ENCODE measurements at places on chromosomes 4 and X.

DNA sequence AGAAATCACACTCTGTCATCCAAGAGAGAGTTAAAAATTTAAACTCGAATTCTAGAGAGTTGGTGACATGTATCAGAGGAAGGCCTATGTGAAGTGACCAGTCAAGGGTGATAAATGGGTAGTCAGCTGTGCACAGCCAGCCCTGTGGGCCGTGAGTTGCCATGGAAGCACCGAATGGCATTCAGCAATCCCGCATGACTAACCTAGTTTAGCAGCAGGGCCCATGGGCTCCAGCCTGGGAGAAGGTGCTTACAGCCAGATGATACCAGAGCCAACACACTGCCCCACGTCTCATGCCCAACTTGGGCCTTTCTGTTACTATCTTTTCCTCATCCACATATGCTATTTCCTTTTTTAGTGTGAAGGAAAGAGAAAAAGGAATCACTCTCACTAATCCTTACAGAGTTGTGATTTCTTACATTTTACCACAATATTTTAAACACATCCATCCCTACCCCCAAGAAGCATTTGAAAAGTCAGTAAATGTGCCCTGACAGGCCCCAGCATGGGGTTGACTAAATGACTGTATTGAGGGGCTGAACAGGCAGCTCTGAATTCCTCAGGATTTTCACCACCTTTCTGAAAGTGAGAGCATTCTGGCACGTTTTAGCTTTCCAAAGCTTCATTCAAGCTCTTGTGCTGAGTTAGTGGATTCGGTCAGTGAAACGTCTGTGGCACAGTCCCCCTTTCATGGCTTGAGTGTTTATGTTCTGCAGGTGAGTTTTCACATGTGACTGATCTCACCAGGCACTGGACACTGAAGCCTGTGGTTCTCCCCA lies 104.2 kb downstream of the AFF1 start:
- no peak for DNase-seq

- peak; percentile 41 for DNase-seq
Observed at GRCh38 chr4:7199771-7200441, 7.6 kb downstream of the SORCS2 start.

GRCh38 chr4:8433136-8433535 lies 7.4 kb downstream of the ACOX3 start:
- DNase-seq: no peak

DNA sequence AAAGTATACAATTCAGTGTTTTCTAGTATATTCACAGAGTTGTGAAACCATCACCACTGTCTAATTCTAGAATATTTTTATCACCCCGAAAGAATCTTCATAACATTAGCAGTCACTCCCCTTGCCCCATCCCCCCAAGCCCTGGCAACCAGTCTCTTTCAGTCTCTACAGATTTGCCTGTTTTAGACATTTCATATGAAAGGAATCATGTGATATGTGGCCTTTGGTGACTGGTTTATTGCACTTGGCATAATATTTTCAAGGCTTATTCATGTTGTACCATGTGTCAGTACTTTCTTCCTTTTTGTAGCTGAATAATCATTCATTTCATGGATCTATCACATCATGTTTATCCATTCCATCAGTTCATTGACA lies 371.7 kb downstream of the AFF2 start:
- no peak for DNase-seq

- DNase-seq: no peak
Observed at GRCh38 chrX:150683536-150684146, 9.6 kb upstream of the MTMR1 start.

DNA sequence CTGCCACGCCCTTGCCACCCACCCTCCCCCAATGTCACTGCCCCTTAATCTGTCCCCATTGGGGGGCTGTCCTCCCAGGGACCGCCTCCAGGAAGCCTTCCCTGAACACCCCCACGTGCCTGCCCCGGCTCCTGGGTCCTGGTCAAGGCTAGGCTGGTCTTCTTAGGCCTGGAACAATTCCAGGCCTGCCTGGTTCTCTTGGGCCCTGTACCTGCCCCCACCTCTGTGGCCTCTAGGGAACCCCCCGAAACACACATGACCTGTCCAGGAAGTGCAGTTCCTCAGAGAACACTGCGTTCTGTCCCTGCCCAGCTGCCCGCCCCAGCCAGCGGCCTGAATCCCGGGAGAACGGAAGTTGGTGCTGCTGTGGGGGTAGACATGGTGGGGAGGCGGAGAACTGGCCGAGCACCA lies 5.1 kb downstream of the MXD4 start:
- no peak for DNase-seq

DNA sequence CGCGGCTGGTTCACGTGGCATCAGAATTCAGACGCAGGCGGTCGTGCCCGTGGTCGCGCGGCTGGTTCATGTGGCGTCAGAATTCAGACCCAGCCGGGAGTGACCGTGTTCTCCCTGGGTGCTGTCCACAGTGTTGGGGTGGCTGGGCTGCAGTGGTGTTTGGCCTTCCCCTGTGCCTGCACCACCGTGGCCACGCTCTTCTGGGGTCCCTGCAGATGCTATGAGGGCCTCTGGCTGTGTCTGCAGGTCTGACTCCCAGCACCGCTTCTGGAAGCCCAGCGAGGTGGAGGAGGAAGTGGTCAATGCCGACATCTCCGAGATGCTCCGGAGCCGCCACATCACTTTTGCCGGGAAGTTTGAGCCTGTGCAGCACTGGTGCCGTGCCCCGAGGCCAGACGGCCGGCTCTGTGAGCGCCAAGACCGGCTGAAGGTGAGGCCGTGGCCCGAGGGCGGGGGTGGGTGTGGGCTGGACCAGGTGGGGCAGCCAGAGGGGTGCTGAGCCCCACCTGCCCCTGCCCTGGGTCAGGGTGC lies 26.4 kb downstream of the NKX1-1 start:
- DNase-seq: no peak

DNA sequence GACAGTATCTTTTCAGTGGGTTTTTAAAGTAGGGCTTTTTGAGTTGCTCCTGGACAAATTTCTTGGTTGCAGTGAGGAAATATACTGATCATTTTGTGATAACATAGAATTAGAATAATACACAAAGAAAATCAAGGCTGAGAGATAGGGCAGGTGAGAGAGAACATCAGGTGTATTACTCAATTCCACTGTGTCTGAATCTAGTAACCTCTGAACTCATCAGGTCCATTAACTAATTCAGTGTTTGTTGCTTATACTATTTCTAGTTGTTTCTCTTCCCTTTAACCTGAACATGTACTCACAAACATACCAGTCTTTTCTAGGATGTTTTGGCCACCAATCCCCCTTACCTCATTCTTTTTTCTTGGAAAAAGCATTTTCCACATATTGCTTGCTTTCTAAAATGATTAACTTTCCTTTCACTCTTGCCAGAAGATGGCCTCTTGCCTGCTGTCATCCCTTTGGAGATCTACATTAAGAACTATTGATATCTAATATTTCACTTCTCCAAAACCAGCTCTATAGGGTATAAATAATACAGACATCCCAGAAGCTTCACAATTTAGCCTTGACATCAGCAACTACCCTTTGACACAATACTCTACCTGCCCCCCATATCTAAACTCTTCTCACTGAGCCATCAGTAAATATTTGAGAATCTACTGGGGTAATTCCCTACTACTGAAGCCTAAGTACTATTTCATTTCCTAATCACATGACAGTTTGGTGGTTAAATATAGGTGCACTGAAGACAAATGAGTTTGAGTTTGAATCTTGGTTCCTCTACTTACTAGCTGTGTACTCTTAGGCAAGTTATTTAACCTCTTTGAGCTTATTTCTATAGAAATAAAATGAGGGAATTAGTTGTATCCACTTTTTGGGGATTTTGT lies 470.8 kb upstream of the IGFBP7 start:
- DNase-seq: no peak

GRCh38 chr4:159014859-159015258 lies 88.0 kb upstream of the RAPGEF2 start:
- no peak for DNase-seq

GRCh38 chr4:22573198-22573597 lies 57.3 kb upstream of the ADGRA3 start:
- peak; percentile 77 for DNase-seq

GRCh38 chr4:85491527-85491926 lies 16.6 kb downstream of the ARHGAP24 start:
- DNase-seq: no peak

DNA sequence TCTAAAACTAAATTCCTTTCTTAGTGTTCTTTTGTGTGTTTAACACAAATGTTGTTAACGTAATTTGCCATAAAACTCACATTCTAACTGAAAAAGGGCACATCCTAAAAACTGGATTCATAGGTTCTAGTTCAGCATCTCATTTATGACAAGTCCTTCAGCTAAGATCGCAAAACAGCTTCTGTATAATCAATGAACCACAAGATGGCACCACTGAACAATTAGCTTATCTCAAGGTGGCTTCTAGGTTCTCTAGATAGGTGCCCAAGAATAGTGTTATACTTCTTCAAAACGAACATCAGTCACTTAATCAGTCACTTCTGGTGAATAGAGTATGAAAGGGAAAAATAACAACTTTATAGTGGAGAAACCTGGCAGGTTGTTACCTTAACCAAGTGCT lies 54.3 kb downstream of the NRK start:
- DNase-seq: no peak

- no peak for DNase-seq
Observed at GRCh38 chrX:139126493-139126892, 404.0 kb upstream of the F9 start.

DNA sequence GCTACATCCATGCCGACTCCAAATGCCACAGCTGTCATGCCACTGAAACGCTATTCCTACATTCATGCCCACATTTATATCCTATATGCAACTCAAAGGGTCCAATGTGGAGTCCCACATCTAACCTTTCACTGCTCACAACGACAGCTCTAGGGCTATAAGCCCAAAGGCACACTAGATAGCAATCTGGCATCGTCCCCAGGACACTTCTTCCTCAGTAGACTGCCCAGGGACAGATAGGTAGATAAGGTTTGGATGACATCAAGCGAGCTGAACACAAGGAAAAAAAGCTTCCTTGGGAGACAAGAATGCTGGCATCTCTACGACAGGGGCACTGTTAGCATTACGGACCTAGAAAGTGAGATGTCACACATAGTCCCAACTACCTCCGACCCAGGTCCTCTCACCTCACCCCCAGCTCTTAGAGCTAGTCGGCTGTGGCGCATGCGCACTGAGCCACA lies 685 bp downstream of the RAB9B start:
- no peak for DNase-seq

GRCh38 chrX:9576059-9576458 lies 111.2 kb downstream of the TBL1X start:
- no peak for DNase-seq

DNA sequence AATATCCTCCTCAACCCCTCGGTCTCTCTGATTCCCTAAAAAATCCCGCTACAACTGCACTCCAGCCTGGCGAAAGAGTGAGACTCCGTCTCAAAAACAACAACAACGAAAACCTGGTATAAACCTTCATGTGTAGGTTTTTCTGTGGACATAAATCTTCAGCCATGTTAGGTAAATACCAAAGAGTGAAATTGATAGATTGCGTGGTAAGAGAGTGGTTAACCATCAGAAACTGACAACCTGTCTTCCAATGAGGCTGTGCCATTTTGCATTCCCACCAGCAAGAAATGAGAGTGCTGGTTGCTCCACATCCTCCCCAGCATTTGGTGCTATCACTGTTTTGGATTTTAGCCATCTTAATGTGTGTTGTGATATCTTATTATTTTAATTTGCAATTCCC lies 10.9 kb downstream of the TBC1D19 start:
- no peak for DNase-seq

- DNase-seq: no peak
Observed at GRCh38 chr4:147891476-147892115, 159.7 kb downstream of the ARHGAP10 start.

DNA sequence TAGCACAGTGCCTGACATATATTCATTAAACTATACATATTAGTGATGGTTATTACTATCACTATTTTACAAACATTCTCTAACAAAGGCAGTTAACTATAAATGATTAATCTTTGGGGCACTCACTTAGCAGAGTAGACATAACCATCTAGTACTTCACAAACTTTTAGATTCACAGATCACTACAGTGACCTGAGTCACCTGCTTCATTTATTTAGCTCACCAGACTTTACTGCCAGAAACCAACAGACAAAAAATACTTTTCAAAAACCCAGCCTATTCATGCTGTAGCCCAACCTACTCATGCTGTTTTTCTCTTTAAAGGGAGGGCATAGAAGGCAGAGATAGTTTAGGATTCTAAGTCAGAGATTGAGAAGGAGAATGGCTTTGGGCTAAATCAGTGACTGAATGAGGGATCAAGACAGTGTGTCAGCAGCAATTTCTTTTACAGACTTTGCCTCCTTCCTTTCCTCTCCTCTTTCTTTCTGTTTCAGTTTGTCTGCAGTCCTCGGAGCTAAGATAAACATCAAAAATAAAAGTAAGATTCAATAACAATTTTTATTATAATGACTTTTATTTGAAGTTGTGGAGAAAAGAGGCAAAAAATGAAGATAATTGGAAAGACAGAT lies 34.7 kb upstream of the PDE5A start:
- no peak for DNase-seq

GRCh38 chr4:109532182-109532581 lies 27.9 kb upstream of the MCUB start:
- DNase-seq: no peak

DNA sequence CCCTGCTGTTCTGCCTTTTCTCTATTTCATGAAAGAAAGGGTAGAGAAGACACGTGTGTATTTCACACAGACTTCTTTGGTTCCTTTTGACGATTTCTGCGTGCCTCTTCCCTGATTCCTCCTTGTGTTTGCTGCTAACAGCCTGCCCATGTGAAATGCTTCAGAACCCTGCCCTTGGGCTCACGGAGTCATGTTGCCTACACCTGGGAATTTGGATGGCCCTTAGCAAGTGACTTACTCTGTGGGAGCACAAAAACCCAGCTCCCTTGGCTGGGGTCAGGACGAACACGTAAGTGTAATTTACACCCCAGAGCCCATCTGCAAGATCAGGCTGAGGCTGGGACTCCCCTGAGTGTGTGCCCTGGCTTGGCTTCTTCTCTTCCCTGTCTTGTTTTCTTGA lies 220.3 kb upstream of the BCOR start:
- DNase-seq: no peak

- DNase-seq: no peak
Observed at GRCh38 chrX:153413731-153414130, 2.5 kb downstream of the ZFP92 start.

GRCh38 chrX:69226459-69227158 lies 61.4 kb upstream of the PJA1 start:
- no peak for DNase-seq

DNA sequence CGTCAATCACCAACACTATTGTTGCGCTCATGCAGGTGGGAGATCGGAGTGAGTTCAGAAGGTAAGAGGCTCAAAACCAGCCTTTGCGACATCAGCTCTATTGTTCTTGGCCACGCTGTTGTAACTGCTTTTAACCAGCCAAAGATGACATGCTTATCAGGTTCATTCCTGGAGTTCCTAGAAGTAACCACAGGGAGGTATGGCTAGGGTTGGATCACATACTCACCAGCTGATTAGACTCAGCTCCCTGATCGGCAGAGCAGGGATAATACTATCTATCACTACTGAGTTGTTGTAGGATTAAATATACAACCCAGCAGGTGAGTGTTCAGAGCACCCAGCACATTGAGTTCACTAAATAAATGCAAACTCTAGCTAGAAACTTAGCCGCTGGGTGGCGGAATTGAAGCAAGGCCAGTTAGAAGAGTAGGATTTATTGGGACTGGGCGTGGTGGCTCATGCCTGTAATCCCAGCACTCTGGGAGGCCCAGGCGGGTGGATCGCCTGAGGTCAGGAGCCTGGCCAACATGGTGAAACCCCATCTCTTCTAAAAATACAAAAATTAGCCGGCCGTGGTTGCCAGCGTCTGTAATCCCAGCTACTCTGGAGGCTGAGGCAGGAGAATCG lies 12.4 kb downstream of the SLC34A2 start:
- no peak for DNase-seq
